ENCODE measurements at places on chromosomes 7 and 10.

DNA sequence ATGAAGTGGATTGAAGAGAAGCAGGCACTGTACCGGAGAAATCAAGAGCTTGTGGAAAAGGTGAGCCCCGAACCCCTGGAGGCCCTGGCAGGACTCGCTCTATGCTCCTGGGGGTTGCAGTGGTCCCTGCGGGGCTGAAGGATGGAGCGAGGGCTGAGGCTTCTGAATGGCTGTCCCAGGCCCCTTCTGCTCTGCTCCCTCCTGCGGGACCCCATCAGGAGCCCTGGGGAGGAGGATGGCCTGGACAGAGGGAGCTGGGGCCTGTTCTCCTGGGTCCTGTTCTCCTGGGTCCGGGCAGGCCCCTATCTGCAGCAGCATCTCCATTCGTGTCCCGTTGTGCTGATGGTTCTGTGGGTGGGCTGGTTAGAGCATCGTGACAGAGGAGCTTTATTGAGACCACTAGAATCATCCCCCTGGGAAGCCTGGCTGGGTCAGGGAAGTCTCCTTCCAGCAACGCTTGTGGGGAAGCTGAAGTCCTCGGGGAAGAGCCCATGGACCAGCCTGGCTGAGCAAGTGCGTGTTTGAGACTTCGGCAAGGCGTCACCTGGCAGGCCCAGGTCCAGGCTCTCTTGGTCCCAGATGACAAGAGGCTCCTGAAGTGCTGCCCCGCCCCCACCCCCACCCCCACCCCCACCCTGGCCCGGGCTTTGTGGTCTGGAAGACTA lies 41.1 kb upstream of the DPYSL4 start:
- no peak for DNase-seq

DNA sequence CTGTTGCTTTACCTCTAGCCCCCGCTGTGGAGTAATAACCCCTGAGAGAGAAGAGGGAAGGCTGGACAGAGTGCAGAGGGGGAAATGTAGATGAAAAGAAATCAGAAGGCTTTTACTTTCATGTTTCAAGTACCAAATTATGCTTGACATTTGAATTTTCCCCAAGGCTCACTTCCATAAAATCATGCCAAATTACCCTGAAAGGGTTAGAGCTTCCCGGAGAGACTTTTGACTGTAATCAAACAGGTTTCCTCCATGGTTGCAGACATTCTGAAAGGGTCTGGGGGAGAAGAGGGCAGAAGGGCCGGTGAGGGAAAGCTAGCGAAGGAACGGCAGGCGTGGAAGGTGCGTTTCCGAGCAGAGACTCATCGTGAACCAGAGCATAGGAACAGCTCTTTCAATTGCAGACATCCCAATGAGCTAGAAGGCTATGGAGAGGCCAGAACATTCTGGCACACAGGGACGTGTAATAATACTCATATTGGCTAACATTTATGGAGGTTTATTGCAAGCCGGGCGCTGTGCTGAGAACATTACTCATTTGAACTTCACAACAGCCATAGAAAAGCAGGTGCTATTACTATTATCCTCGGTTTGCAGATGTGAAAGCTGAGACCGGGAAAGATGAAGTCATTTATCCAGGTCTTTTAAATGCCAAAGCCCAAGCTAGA lies 620.8 kb upstream of the AUTS2 start:
- DNase-seq: no peak

DNA sequence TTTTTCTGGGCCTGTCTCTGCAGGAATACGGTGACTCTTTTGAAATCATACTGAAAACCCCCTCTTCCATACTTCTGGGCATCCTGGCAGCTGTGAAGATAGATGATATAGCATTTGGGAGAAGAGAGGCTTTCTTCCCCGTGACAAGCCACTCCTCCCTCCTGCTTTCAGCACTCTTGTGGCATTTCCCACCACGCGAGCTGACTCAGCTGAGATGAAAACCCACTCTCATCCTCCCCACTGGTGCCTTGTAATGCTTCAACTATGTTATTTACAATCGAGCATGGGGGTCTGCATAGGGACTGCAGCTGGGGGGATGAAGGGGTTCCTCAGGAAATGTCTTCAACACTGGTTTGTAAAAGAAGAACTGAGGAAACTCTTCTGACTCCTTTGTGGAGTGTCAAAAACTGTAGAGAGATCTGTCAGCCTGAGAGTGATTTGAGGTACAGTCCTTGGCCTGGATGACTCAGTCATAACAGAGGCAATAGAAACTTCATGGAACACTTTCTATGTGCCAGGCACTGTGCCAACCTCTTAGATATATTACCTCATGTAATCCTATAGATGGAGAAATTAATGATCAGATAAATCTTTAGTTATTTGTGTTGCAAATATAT lies 1.7 kb upstream of the TBATA start:
- peak; percentile 4 for DNase-seq

- DNase-seq: no peak
These were observed 9.9 kb downstream of the SMURF1 start for GRCh38 chr7:99133766-99134564.

- no peak for DNase-seq
These were observed 12.5 kb upstream of the TNRC18 start for GRCh38 chr7:5436003-5436678.

- DNase-seq: no peak
These were observed 84.7 kb downstream of the CREB5 start for GRCh38 chr7:28497009-28497408.

- DNase-seq: no peak
These were observed 41.8 kb upstream of the IGFBP3 start for GRCh38 chr7:45962861-45963260.

- DNase-seq: no peak
These were observed 308.1 kb downstream of the CAMK1D start for GRCh38 chr10:12657489-12657888.

- DNase-seq: no peak
These were observed 75.6 kb upstream of the LRRC4 start for GRCh38 chr7:128106821-128107220.

- no peak for DNase-seq
These were observed 15.7 kb downstream of the SLIT1 start for GRCh38 chr10:97169911-97170693.

- no peak for DNase-seq
These were observed 42.1 kb downstream of the MTERF1 start for GRCh38 chr7:91838439-91838838.

- DNase-seq: no peak
These were observed 92.8 kb upstream of the ZMIZ1 start for GRCh38 chr10:78975926-78976325.

DNA sequence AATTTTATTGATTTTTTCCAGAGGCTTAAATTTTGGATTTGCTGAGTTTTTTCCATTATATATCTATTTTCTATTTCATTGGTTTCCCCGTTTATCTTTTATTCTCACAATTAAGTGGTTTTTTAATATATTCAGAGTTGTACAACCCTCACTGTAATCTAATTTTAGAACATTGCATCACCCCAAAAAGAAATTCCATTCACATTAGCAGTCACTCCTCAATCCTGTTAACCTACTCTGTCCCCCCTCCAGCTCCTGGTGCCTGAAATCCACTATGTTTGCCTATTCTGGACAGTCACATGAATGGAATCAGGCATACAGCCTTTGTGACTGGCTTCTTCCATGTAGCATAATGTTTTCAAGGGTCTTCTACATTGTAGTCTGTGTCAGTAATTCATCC lies 55.8 kb upstream of the ITGA8 start:
- no peak for DNase-seq

DNA sequence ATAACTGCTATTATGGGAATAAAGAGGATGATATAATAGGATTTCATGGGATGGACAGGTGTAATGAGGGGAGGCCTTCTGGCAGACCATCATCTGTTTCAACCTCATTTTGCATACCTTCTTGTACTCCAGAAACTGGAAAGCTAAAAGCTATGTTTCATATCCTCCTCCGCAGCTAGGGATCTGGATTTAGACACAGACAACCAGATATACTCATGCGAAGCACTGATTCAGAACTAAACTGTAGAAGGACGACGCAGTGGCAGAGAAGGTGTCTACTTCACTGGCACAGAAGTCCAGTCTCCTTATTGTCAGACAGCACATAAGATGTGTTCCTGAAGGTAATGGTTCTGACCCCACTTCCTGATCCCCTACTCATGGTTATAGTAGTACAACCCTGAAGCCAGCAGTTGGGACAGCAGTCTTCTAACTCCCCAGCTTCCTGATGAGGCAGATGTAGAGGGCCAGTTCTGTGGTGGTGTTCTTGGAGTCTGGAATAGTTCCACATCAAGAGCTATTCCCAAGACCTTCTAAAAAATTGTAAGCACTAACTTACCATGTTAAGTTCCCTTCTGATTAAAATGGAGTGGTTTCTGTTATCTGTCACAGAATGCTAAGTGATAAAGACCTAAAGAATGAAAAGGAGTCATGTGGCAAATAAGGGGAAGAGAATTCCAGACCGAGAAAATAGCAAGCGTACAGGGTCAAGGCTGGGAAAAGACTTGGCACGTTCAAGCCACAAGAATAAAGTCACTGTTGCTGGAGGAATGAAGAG lies 550.3 kb downstream of the GRM8 start:
- no peak for DNase-seq

DNA sequence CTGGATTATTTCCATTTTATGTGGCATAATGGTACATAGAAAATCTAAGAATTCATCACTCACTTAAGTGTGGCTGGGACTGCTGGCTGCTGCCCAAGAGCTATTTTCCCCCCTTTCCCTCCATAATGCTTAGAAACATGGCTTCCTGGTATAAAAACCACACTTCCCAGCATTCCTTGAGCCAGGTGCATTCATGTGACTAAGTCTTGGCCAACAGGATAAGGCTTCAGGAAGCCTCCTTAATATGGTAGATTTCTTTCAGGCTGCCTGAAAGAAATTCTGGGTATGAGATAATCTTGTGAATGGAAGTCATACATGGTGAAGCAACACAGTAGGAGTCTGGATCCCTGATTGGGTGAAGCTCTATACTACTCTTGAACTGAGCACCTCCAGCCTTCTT lies 178.0 kb downstream of the JAZF1 start:
- no peak for DNase-seq

Measured in stimulated activated CD4-positive, alpha-beta T cell treated with anti-CD3 and anti-CD28 coated beads, Interleukin-1b, Interleukin-23, amount 100 ng/mL, for 24 hours (primary cell).